ENCODE measurements at places on chromosomes 6 and 20. TPM values are rescaled to one million over a fixed set of nuclear protein-coding genes. Genes with fewer than 3 reads are reported as not detected.
A peak's percentile ranks its signal among the peaks of the same experiment; 100 is the strongest.

DNA sequence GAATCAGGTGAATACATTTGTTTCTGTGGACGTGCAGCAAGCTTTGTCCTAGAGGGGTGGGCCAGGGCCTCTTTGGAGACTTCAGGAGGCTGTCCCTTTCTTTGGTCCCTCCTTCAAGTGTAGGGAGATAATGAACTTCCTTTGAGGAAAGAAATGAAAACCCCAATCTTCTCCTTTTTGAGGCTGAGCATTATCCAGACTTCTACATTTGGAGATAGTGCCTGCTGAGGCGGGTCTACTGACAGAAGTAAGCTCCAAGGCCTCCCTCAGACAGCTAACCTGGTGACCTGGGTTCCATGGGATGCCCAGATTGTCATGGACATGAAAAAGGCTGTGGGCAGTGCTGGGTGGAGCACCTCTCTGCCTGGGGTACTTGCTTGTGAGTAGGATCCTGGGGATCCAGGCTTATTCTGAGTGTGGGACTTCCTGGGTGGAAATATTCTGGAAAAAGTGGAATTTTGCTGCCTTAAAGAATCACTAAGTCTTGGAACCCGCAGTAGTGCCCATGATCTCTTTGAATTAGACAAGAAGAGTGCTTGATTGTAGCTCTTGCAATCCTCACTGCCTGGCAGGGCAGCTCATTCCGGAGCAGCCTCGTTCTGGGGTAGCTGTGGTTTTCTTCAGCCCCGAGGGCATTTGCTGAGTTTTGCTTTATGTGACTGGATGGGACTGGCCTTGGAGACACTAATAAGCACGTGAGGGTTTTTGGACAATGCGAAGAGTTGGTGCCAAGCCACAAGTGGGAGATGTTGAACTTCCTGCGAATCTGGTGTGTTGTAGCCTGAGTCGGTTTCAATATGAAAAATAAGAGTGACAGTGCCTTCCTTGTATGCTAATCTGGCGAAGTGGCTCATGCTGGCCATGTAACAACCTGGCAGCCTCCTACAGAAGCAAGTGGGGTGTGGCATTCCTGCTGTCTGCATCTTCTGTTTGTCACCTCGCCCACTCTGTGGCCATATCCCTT, 28.1 kb downstream of the SNRNP48 start:
- no peak overlapping the region for H3K4me3 ChIP-seq
- DNase-seq = no peak
- no peaks in the 10 kb centered on the region for H3K27me3 ChIP-seq
- no peaks in the 10 kb centered on the region for H3K36me3 ChIP-seq

- H3K36me3 ChIP-seq = no peaks in the 10 kb centered on the region
- no peak overlapping the region for H3K27ac ChIP-seq
- no peak overlapping the region for H3K4me3 ChIP-seq
- no peaks in the 10 kb centered on the region for H3K27me3 ChIP-seq
- peaks cover 28% of the 10 kb centered on the region for H3K4me1 ChIP-seq
- no peak for DNase-seq
Observed at GRCh38 chr6:7136859-7137334, 29.1 kb downstream of the RREB1 start.

DNA sequence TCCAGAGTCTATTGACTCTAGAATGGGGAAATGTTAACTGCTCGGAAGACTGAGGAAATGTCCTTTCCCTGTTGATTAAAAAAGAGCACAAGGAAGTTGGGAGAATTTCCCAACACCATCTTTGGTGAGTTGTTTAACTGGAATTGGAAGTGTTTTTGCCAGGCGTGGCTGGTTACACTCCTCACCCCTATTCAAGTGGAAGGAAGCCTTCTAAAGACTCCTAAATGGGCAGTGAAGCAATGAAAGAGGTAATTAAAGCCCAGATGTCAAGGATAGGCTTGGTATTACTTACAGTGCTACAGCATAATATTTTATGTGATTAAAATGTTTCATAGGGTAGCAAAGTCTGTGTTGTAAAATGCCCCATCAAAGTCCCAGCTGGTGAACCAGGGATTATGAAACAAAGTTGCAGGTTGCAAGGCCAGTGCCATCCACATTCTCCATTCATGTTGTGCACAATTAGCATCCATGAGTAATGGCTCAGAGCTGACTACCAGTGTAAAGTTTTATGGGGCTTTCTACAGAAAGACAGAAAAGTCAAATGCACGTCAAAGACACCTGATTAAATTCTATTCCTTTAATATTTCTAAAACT, 52.6 kb downstream of the BTBD3 start:
- no peak overlapping the region for H3K27ac ChIP-seq
- no peaks in the 10 kb centered on the region for H3K4me1 ChIP-seq
- H3K27me3 ChIP-seq = no peaks in the 10 kb centered on the region

DNA sequence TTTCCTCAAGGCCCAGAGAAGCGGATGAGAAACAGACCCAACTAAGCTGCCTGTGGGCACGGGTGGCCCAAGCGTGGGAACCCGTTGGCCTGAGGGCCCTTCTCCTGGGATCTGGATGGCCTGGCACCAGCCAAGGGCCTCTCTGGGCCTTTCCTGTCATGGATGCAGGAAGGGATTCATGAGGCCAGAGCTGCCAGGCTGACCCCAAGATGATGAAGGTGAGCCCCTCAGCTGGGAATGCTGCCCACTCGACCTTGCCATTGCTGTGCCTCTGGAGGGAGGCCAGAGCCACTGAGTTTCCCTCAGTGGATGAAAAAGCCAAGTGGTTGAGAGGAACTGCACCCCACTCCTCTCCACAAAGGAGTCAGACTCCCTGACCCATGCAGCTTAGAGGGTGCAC, 171.2 kb downstream of the VEGFA start:
- no peak overlapping the region for H3K27ac ChIP-seq
- DNase-seq = no peak
- H3K4me3 ChIP-seq = no peak overlapping the region
- no peaks in the 10 kb centered on the region for H3K36me3 ChIP-seq
- no peaks in the 10 kb centered on the region for H3K27me3 ChIP-seq

SLC13A3 gene
- 0.40 TPM for total RNA-seq

PACRG gene
- not detected for total RNA-seq

DNA sequence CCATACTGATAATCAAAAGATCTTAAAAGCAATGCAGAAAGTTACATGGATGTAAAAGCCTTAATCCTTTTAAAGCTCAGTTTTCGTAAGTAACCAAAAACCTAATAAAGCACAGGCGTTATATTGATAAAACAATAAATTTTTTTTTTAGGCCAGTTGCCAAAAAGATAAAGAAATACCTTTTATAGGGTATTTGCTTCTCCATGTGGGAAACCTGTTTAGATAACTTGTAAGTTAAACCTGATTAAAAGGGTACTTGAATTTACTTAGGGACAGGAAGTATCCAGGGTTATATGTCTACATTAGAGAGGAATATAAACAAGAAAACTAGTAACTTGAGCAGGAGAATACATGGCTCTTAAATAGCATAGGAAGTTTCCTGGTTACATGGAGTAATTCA, 21.1 kb downstream of the FBXO9 start:
- no peaks in the 10 kb centered on the region for H3K27me3 ChIP-seq
- peaks cover 18% of the 10 kb centered on the region for H3K36me3 ChIP-seq
- no peak overlapping the region for H3K4me3 ChIP-seq
- H3K27ac ChIP-seq = no peak overlapping the region

SNPH gene
- total RNA-seq = 5.5 TPM

- H3K4me1 ChIP-seq = peaks cover 9% of the 10 kb centered on the region
- H3K27ac ChIP-seq = no peak overlapping the region
- peaks cover 5% of the 10 kb centered on the region for H3K27me3 ChIP-seq
- H3K36me3 ChIP-seq = no peaks in the 10 kb centered on the region
- no peak for DNase-seq
- H3K4me3 ChIP-seq = no peak overlapping the region
Observed at GRCh38 chr20:37278966-37279590, 10.4 kb upstream of the MANBAL start.

DNA sequence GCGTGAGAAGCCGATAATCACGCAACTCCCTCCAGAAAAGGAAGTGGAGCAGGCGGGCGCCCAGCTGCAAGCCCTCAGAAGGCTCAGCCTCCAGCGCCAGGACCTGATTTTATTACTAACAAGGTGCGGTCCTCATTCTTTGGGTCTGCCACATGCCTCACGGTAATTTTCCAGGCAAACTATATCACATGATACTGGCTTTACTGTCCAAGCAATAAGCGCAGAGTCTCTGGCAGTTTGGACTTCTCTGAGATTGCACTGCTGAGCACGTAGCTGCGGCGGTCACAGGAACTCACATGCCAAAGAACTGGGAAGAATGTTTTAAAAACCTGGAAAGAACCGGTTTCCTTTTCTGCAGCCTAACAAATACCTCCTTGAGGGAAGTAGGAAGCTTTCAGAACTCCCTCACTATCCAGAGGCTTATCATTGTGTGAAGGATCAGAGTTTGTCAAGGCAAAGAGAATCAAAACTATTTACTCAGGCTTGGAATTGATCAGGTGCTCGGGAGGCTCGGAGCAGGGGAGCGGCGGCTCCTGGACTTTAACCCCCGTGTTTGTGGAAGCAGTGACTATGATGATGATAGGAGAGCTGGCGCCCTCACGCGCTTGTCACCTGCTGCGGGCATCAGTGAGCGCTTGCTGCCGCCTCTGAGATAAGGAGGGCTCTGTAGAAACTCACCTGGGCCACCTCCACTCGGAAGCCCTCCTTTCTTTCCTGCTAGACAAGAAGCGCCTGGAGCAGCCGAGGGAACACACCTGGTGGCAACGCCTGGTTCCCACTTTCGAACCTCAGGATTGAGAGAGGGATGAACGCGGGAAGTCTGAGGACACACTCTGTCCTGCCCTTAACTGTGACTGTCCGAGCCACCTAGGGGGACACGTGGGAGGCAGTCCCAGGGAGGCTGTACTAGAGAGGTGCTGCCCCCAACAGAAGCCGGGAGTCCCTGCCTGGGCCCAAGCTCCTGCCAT, 27.2 kb upstream of the SYNJ2 start:
- peaks cover 4% of the 10 kb centered on the region for H3K4me1 ChIP-seq
- DNase-seq = peak; percentile 65
- no peaks in the 10 kb centered on the region for H3K36me3 ChIP-seq

MAS1 gene
- total RNA-seq = not detected

Data from endothelial cell of umbilical vein (primary cell).